ENCODE measurements at places on chromosomes 7 and 10. TPM values are rescaled to one million over a fixed set of nuclear protein-coding genes. Genes with fewer than 3 reads are reported as not detected.

Gene PAPOLB
- not detected for total RNA-seq

Gene WEE2
- total RNA-seq, result not detected

Gene HECW1
- not detected for total RNA-seq

Gene OPN4
- total RNA-seq, result not detected

Gene SYNPO2L
- total RNA-seq, result 0.05 TPM

Gene FAM237B
- not detected for total RNA-seq

Gene ITPRID1
- not detected for total RNA-seq

Gene ERVW-1
- not detected for total RNA-seq

Gene ZNF800
- 43.2 TPM for total RNA-seq

Gene MINDY4
- 1.5 TPM for total RNA-seq

GRCh38 chr7:119931230-119931824 lies 341.6 kb upstream of the KCND2 start:
- H3K27me3 ChIP-seq, result no peaks in the 10 kb centered on the region
- no peaks in the 10 kb centered on the region for H3K4me1 ChIP-seq
- no peak overlapping the region for H3K27ac ChIP-seq
- no peak overlapping the region for H3K4me3 ChIP-seq
- H3K36me3 ChIP-seq, result no peaks in the 10 kb centered on the region
- DNase-seq, result no peak

DNA sequence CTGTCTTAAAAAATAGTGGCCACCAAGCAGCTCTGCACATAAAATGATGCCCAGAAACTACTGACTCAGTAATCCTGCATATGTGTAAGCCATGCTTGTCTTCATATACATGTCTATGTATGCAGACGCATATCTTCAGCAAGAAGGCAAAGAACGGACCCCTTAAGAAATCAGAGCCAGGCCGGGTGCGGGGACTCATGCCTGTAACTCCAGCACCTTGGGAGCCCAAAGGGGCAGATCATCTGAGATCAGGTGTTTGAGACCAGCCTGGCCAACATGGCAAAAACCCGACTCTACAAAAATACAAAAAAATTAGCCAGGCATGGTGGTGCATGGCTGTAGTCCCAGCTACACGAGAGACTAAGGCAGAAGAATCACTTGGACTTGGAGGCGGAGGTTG lies 295.0 kb downstream of the TCERG1L start:
- H3K4me1 ChIP-seq, result no peaks in the 10 kb centered on the region
- H3K27me3 ChIP-seq, result no peaks in the 10 kb centered on the region
- H3K27ac ChIP-seq, result no peak overlapping the region
- DNase-seq, result no peak
- no peaks in the 10 kb centered on the region for H3K36me3 ChIP-seq

GRCh38 chr10:124244256-124244877 lies 151.0 kb upstream of the CHST15 start:
- H3K27me3 ChIP-seq, result no peaks in the 10 kb centered on the region
- no peak overlapping the region for H3K4me3 ChIP-seq
- no peak overlapping the region for H3K27ac ChIP-seq
- H3K36me3 ChIP-seq, result no peaks in the 10 kb centered on the region
- DNase-seq, result no peak

DNA sequence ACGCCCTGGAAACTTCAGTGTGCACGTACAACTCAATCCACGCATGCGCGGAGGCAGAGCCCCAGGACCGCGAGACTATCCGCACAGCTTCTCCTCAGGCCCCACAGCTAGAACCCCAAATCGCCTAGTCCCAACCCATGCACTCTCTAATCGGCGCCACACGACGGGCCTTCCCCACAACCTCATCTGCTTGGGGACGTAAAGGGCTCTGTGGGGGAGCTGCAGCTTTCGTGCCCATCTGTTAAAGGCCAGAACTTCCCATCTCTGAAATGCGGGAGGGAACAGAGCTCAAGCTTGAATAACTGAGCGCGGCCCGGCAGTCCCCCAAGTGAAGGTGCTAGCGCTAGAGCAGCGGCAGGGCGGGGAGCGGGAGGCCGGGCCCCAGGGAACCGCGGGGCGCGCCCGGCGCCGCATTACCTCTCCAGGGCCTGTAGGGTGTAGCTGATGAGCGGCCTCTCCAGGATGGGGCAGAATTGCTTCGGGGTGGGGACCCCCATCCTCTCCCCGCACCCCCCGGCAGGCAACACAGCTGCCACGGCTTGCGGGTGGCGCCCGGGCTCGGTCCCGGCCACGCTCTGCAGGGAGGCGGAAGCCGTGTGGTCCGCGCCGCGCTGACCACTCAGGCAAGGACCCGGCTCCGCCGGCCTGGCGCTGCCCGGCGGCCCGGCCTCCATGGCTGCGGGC lies 547 bp downstream of the CRPPA start:
- peak overlapping the region; percentile 91 for H3K4me3 ChIP-seq
- H3K4me1 ChIP-seq, result peaks cover 24% of the 10 kb centered on the region
- no peaks in the 10 kb centered on the region for H3K27me3 ChIP-seq
- DNase-seq, result peak; percentile 92
- H3K36me3 ChIP-seq, result peaks cover 10% of the 10 kb centered on the region
- H3K27ac ChIP-seq, result peak overlapping the region; percentile 98

DNA sequence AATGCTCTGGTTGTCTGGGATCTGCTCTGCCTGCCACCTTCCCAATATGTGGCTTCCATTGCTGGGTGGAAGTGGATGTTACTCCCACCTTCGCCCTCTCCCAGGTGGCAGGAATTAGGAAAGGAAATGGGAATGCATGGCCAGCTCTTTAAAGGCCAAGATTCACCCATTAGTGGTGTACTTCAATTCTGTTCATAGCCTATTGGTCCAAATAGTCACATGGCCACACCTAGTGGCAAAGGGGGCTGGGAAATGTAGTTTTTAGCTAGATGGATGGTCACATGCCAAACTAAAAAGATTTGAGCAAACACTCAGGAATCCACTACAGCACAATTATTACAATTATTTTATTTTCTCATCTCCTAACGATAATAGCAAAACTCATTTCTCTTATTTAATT lies 135.1 kb downstream of the NPY start:
- DNase-seq, result no peak
- H3K36me3 ChIP-seq, result no peaks in the 10 kb centered on the region
- H3K4me3 ChIP-seq, result no peak overlapping the region

DNA sequence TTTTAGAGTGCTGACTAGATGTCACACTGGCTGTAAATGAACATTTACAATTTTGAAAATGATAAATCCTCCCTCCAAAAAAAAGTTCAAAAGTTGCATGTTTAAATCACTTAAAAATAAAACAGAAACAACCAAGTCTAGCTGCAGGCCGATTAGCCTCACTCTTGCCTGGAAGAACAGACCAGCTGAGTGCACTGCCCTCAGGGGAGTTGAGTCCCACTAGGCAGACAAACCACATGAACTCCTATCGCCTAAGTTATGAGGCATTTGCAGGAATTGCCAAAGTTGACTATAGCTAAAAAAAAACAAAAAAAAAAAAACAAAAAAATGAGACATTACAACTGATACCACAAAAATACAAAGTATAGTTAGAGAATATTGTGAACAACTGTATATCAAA lies 510.0 kb downstream of the ANKRD7 start:
- H3K36me3 ChIP-seq, result no peaks in the 10 kb centered on the region
- H3K4me1 ChIP-seq, result no peaks in the 10 kb centered on the region
- DNase-seq, result no peak
- H3K27ac ChIP-seq, result no peak overlapping the region
- H3K4me3 ChIP-seq, result no peak overlapping the region
- no peaks in the 10 kb centered on the region for H3K27me3 ChIP-seq

DNA sequence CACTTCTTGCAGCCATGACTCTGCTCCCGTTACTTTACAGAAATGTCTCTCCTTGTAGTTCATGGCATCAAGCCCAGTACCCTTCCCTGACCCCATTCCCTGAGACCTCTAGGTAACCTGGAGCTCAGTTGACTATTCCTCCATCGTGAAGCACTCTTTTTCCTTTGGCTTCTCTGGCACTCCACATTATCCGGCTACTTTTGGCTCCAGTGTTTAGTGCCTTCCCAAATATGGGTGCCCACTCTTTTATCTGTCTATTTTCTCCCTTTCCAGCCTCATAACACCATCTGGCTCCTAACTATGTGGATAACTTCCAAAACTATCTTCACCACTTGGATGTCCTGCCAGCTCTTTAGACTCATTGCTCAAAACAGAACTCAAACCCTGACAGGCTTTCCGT lies 744.7 kb upstream of the GALNT17 start:
- H3K4me3 ChIP-seq, result no peak overlapping the region
- H3K36me3 ChIP-seq, result no peaks in the 10 kb centered on the region
- DNase-seq, result no peak

GRCh38 chr10:1519391-1519790 lies 217.9 kb downstream of the ADARB2 start:
- no peak overlapping the region for H3K4me3 ChIP-seq
- H3K4me1 ChIP-seq, result no peaks in the 10 kb centered on the region
- no peak for DNase-seq
- no peaks in the 10 kb centered on the region for H3K36me3 ChIP-seq
- no peak overlapping the region for H3K27ac ChIP-seq

- H3K4me3 ChIP-seq, result no peak overlapping the region
- no peak for DNase-seq
- H3K27ac ChIP-seq, result no peak overlapping the region
- H3K4me1 ChIP-seq, result peaks cover 13% of the 10 kb centered on the region
- no peaks in the 10 kb centered on the region for H3K27me3 ChIP-seq
- peaks cover 65% of the 10 kb centered on the region for H3K36me3 ChIP-seq
These were observed 23.4 kb downstream of the IRF5 start for GRCh38 chr7:128961030-128961659.

DNA sequence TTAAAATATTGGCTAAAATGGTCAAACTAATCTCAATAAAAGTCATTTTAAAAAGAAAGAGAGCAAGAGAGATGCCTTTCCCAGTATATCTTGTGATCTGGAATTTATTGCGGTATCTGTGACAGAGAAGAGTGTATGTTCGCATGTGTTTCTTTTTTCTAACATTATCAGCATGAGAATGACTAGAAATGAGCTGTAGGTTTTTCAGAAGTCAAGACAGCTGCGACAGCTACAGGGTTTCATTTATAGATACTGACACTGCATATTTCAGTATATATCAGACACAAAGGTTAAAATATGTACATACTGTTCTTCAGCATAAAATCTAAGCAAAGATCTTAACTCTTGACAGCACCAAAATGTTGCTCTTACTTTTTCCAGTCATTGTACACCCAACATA lies 215.8 kb downstream of the JAZF1 start:
- H3K36me3 ChIP-seq, result no peaks in the 10 kb centered on the region
- H3K4me1 ChIP-seq, result peaks cover 2% of the 10 kb centered on the region
- no peak overlapping the region for H3K27ac ChIP-seq
- DNase-seq, result no peak
- H3K27me3 ChIP-seq, result peaks cover 14% of the 10 kb centered on the region

- H3K4me3 ChIP-seq, result no peak overlapping the region
- H3K36me3 ChIP-seq, result peaks cover 13% of the 10 kb centered on the region
- H3K27ac ChIP-seq, result no peak overlapping the region
- H3K4me1 ChIP-seq, result peaks cover 6% of the 10 kb centered on the region
- no peak for DNase-seq
- H3K27me3 ChIP-seq, result no peaks in the 10 kb centered on the region
These were observed 51.8 kb downstream of the MARCHF5 start for GRCh38 chr10:92342796-92343195.

DNA sequence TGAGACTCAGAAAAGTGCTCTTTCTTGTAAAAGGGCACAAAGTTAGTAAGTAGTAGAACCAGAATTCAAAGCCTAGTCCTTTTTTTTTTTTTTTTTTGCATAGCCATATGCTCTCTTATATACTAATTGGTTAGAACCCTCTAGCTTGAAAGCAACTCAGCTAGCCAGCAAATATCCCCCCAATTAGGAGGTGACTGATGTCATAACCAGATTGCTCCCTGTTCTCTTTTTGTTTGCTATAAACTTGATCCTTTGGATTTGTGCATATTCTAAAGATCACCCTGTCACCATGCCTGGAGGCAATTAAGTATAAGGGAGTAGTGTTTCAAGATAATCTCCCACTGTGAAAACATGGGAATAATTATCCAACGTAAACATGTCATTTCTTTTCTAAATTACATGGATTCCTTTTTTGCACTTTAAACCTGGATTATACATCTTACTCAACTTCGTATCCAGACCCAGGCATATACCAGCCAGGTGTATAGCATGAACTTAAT lies 963.4 kb downstream of the CNTNAP2 start:
- no peaks in the 10 kb centered on the region for H3K4me1 ChIP-seq
- H3K4me3 ChIP-seq, result no peak overlapping the region
- no peak for DNase-seq
- no peaks in the 10 kb centered on the region for H3K27me3 ChIP-seq

- no peaks in the 10 kb centered on the region for H3K36me3 ChIP-seq
- H3K27me3 ChIP-seq, result peaks cover 6% of the 10 kb centered on the region
- DNase-seq, result no peak
- H3K4me3 ChIP-seq, result no peak overlapping the region
- H3K27ac ChIP-seq, result no peak overlapping the region
These were observed 325.4 kb downstream of the ADARB2 start for GRCh38 chr10:1411956-1412355.

GRCh38 chr10:22803261-22803885 lies 89.0 kb upstream of the PIP4K2A start:
- no peaks in the 10 kb centered on the region for H3K4me1 ChIP-seq
- H3K36me3 ChIP-seq, result no peaks in the 10 kb centered on the region
- no peak for DNase-seq
- peaks cover 4% of the 10 kb centered on the region for H3K27me3 ChIP-seq

DNA sequence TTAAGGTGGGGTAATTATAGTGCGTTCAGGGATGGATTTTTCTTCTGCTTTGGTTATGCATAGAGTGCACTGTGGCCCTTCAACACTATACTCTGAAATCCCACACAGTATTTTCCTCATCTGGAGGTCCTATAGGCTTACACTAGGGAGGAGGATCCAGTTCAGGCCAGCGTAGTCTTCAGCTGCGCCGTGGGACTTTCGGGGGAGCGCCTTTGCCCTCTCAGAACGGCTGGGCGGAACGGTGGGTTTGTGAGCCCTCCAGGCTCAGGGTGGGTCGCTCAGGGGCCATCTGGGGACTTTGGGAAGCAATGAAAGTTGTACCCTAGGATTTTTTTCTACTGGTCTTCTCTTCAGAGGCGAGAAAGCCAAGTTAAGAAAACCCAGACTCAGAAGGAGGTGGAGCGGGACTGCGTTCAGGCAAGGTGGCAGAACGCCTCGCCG lies 652 bp upstream of the VPS26A start:
- peaks cover 26% of the 10 kb centered on the region for H3K4me1 ChIP-seq
- peak overlapping the region; percentile 95 for H3K27ac ChIP-seq
- peak overlapping the region; percentile 88 for H3K4me3 ChIP-seq
- DNase-seq, result no peak
- peaks cover 9% of the 10 kb centered on the region for H3K36me3 ChIP-seq
- H3K27me3 ChIP-seq, result no peaks in the 10 kb centered on the region

DNA sequence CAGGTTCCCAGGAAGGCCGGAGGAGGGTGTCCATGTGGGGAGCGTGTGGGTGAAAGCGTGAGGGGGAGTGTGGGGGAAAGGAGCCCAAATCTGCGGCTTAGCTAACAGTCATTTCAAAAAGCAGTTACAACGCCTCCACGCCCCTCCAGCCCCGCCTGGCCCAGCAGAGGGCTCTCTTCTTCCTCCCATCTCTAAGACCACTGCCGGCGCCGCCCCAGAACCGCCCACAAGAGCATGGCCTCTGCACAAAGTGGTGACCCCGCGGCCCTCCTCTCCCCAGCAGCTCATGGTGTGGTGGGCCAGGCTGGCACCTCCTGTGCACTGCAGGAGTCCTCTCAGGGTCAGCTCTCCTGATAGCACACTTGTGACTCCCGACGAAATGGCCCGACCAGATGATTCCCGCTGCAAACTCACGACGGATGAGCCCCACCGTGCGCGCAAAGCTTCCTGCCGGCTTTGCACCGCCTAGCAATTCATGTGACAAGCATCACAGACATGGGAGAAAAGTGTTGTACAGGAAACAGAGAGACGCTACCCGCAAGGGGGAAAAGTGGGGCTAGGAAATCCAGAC lies 12.4 kb upstream of the HUS1 start:
- peak overlapping the region; percentile 79 for H3K4me3 ChIP-seq
- H3K27ac ChIP-seq, result peak overlapping the region; percentile 89
- peak; percentile 95 for DNase-seq

Data from activated CD8-positive, alpha-beta T cell treated with anti-CD3 and anti-CD28 coated beads, Interleukin-2, amount 10 ng/mL, durations not matched to agents 7 days and 5 days (primary cell).